ENCODE measurements at places on chromosomes 16 and 17. TPM values are rescaled to one million over a fixed set of nuclear protein-coding genes. Genes with fewer than 3 reads are reported as not detected.

STX1B gene
- polyA plus RNA-seq, result 0.73 TPM

PRDM7 gene
- polyA plus RNA-seq, result 0.43 TPM

USP31 gene
- polyA plus RNA-seq, result 6.3 TPM

HSPB9 gene
- polyA plus RNA-seq, result 0.27 TPM

PIRT gene
- 0.21 TPM for polyA plus RNA-seq

ANTKMT gene
- polyA plus RNA-seq, result 15.1 TPM

ZNF624 gene
- polyA plus RNA-seq, result 13.8 TPM

CES3 gene
- 2.4 TPM for polyA plus RNA-seq

PRSS21 gene
- polyA plus RNA-seq, result not detected
